ENCODE measurements at places on chromosomes 6 and 20.

- no peak for DNase-seq
These were observed 14.7 kb downstream of the CHRNA4 start for GRCh38 chr20:63346131-63347080.

DNA sequence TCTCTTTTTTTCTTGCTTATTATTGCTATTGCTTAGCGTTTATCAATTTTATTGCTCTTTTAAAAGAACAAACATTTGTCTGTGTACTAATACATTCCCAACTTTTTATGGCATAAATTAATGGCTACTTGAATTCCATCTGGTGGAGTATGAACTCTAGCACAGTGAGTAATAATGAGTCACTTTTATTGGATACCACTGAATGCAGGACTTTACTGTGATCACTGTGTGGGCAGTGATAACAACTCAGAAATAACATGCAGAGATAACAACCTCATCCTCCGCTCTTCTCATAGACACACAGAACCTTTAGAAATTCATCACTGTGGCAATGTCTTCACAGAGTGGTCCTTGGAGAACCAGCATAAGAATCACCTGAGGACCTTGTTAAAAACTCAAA is 174.9 kb upstream of the PRND start:
- no peak for DNase-seq

DNA sequence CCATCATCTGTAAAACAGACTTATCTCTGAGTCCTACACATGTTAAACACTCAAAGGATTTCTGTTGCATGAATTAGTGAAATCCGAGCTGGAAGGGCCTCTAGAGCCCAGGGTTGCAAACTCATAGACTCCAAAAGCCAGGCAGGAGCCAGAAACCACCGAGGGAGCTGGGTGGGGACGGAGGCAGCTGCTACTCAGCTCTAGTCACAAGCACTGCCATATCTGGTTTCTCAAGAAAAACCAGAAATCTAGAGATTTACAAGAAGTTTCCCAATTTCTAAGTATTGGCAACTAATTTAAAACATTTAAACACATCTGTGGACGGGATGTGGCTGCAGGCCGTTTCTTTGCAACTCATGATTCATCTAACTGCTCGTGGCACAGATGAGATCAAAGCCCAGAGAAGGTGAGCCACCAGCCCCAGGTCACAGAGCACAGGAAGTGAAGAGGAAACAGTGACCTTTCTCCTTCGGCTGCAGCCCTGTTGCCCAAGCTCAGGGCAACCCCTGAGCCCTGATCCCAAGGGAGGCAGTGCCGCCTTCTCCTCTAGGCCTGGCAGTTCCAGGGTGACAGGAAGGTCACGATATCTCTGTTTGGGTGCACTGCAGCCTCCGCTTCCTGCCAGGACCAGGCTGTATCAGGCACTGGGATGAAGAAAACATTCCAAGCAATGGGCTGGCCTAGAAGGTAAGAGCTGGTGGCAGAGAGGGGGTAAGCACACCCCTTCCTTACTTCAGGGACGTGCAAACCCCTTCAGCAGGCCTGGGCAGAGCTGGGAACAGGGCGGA is 26.4 kb upstream of the PTGIS start:
- DNase-seq = no peak

DNA sequence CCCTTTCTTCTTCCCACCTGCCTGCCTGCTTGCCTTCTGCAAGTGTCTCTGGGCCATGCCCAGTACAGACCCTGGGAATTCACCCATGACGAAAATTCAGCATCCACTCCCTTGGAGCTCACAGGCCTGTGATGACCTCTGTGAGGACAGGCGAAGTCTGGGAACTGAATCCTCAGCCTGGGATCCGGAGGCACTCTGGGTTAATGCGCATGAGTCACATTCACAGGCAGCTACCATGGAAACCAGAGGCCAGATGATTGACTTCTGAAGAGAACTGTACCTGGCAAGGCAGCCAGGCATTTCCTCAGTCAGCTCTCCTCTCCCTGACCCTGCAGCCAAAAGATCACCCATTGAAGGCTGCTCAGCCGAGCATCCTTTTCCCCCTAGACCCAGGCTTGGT is 41.0 kb downstream of the SLC9A8 start:
- DNase-seq = no peak

GRCh38 chr6:35094183-35094582 is 47.0 kb downstream of the TCP11 start:
- no peak for DNase-seq

DNA sequence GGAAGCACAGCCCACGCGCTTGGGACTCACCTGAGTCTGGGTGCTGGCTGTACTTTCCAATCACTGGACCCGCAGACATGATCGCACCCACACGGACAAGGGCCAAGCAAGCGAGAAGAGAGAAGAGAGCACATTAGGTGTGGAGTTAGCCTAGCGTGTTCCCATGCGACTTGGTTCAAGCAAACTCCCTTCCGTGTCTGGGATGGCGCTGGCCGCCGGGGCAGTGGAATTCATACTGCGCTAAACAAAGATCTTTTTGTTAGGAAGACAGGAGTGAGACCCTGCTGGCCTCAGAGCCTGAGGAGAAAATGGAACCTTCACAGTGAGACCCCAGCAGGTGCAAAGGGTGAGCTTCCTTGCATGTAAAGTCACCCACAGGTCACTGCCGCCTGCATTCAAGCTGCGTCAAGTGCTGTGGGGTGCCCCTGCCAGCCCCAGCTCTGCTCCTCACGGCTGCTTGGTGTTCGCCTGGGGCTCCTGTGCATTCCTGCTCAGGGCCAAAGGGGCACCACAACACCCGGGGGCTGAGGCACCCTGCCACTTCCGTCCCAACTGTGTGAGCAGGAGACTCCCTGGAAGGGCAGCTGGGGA is 26.4 kb downstream of the PSMG4 start:
- DNase-seq = no peak

DNA sequence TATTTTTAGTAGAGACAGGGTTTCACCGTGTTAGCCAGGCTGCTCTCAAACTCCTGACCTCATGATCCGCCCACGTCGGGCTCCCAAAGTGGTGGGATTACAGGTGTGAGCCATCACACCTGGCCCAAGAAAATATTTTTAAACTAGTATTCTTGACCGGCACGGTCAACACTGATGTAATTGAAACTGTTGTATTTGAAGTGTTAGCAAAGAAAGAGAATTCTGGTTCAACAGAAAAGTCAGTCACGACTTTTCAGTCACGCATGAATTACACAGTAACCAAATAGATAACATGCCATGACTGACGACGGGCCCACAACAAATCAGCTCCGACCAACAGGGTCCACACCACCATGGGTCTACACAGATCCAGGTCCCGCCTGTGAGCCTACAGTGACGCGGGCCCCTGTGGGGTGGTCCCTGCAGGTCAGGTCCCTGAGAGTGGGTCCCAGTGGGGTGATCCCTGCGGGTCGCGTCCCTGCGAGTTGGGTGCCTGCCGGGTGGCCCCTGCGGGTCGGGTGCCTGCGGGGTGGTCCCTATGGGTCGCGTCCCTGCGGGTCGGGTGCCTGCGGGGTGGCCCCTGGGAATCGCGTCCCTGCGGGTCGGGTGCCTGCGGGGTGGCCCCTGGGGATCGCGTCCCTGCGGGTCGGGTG is 1.0 kb downstream of the GMEB2 start:
- DNase-seq = peak; percentile 12

GRCh38 chr6:31586599-31587281 is 663 bp downstream of the LST1 start:
- peak; percentile 60 for DNase-seq

GRCh38 chr20:58870293-58871014 is 17.9 kb downstream of the GNAS start:
- DNase-seq = peak; percentile 59

DNA sequence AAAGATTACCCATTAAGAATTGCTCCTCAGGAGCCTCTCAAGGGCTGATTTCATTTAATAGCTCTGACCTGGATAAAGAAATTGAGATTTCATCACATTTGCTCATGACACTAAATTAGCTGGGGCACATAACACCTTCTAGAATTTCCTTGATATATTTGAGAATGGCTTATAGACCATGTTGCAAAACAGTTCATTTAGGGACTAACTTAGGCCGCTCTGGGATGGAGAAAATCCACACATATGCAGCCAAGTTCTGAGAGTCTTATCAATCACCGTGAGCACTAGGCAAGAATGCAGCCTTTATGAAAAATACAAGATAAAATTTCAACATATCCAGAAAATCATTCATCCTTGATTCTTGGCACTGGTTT is 91.0 kb upstream of the MCHR2 start:
- DNase-seq = no peak

DNA sequence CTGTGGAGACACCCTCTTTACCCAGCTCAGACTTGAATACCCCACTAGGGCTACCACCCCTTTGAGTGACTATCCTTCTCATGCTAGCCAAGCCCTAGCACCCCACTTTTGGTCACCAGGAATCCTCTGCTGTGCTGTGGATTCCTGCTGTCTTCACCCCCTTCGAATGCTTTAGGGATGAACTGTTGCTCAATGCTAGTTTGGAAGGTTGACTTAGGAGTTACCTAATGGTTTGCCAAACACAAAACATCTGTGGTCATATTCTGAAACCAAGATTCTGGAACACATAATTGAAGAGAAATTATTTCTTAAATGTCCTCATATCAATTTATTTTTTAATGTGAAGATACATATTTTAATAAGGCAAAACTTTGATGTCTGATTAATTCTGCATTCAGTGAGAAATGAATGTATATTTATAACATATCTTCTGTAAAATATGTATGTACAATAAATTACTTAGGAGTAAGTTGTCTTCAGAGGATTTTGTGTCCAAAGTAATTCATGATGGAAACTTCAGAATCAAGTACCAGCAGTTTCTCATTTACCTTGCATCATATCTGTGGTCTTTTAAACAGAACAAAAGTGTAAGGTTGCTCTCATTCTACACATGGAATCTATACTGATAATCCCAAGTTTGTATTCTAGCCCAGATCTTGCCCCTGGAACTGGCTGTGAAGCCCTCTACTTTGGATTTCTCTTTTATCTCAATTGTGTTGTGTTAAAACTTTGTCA is 46.9 kb downstream of the TMEM200A start:
- DNase-seq = no peak

DNA sequence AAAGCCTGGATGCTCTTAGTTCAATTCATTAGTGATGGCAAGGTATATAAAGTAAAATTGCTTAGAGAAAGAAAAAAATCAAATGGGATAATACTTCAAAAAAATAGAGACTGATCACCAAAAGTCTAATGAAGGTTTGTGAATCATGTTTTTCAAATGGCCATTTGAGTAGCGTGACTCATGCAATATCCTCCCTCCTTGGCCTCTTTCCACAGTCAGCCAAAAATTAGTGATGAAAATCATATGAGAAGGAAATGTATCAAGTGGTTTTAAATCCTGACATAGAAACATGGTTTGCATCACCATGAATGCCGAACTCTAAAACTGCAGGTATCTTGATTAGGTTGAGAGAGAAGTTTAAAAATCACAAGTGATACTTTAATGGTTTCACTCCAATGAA is 1.2 kb upstream of the COL19A1 start:
- DNase-seq = no peak

GRCh38 chr6:94196891-94197290 is 777.5 kb upstream of the EPHA7 start:
- DNase-seq = no peak

- no peak for DNase-seq
These were observed 48.4 kb upstream of the DEFB112 start for GRCh38 chr6:50097966-50098640.

DNA sequence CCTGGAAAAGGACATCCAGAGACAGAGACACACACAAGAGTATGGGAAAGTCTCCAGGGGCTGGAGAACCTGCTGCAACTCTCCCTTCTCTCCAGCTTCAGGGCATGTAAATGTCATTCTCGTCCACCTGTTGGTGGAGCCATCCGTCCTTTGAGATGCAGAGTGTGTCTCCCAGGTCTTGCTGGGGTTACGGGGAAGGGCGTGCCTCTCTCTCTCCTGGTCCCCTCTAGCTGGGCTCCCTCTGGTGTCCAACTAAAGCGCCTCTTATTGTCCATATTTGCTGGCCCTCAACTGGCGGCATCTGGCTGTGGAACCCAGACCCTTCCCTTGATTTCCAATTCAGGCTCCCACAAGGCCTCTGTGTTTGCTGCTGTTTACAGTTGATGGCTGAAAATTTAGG is 244.1 kb downstream of the BMP7 start:
- no peak for DNase-seq

- DNase-seq = no peak
These were observed 35.0 kb downstream of the BTBD9 start for GRCh38 chr6:38604700-38605099.

DNA sequence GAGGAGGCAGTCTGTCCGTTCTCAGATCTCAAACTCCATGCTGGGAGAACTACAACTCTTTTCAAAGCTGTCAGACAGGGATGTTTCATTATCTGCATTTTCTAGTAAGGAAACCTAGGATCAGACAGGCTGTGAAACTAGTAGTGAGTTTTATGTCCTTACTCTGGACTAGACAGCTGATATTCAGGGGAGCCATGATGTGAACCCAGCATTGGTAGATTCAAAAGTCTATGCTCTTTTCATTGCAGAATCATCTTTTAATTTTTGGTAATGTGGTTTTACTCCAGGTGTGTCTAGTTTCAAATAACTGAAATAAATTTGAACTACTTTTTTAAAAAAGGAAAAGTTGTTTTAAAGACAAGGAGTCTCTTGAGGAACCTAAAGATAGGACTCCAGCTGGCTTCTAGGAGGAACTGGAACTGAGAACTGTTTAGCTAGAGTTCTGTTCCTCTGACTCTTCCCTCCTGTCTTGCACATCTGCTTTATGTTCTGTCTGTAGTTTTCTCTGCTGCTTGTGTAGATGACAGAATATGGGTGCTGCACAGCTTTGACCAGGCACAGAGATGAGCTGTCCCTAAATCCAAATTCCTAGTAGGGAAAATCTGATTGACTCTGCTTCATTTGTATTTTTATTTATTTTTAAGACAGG is 27.8 kb upstream of the RNF144B start:
- DNase-seq = peak; percentile 68

- no peak for DNase-seq
These were observed 387.8 kb downstream of the BMP2 start for GRCh38 chr20:7155282-7155681.

DNA sequence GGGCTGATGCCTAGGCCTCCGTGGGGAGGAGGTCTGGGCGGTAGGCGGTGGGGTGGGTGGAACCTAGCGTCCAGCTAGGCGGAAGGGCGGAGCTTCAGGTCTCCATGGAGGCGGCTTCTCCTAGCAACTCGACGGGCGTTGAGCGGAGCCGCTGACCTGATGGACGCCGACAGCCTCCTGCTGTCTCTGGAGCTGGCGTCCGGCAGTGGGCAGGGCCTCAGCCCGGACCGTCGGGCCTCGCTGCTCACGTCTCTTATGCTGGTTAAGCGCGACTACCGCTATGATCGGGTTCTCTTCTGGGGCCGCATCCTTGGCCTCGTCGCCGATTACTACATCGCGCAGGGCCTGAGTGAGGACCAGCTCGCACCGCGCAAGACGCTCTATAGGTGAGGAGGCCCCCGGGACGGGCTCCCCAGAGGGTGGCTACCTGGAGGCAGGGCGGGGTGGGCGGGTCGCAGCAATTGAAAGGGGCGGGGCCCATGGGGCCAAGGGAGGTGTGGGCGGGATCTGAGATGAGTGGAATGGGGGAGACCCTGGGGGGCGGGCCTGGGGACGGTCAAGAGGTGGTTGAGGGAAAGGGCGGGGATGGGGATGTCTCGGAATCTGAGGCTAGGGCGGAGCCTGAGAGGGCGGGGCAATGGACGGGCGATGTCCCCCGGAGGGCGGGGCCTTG is at the start of gene RSPH9:
TSS of gene RSPH9 (plus strand) at position 97 of the 673 bp plus-strand sequence. CDS start at position 160, 63 bp downstream.
- DNase-seq = peak; percentile 66
